ENCODE measurements at places on chromosomes 3 and 15.

DNA sequence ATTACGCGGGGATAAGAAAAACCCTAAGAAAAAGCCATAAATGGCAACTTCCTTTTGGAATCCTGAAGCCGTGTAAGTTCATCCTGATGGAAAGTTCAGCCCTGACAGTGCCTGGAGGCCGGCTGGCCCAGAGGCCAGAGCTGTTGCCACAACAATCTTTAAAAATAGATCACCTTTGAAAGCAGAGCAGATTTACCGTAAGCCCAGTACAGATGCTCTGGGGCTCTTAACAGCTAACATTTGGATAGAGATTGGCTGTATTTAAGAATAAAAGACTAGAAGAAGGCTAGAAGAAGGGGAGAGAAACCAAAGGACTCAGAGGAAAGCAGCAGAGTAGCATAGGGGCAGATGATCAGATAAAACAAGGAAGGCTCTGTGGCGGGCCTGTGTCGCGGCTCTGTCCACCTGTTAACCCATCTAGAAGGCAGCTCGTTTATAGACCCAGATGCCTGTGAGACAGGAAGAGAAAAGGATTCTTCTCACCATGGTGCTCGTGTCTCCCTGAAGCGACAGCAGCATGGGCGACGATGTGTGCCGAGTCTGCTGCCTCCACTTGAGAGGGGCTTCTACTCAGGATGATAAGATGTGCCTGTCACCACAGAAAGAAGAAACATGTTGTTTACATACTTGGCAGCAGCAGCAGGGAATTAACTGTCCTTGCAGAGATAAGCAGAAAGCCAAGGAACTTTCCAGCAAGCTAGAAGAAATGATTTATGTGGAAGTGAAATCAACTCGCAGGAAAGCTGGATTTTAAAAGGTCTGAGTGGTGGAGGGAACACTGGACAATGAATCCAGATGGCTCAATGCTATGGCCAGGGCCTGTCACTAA, 69.9 kb downstream of the SYNM start:
- DNase-seq, result no peak

DNA sequence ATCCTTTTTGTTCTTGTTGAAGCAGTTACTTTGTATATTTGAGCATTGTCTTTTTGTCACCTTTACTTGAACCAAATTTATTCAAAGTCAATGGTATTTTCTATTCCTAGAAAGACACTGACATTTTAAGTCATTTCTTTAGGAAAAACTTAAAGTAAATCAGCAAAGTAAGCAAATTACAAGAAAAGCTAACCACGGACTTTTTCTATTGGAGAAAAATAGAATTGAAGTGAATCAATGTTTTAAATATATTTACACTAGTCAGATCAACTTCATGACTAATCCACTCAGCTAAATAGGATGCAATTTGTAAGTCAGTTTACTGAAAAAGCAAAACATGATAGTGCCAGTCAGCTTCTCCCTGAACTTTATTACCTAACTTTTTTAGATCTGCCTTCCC, 733.8 kb upstream of the ALCAM start:
- DNase-seq, result no peak

- no peak for DNase-seq
These were observed 241.0 kb upstream of the GBE1 start for GRCh38 chr3:82002491-82002890.

DNA sequence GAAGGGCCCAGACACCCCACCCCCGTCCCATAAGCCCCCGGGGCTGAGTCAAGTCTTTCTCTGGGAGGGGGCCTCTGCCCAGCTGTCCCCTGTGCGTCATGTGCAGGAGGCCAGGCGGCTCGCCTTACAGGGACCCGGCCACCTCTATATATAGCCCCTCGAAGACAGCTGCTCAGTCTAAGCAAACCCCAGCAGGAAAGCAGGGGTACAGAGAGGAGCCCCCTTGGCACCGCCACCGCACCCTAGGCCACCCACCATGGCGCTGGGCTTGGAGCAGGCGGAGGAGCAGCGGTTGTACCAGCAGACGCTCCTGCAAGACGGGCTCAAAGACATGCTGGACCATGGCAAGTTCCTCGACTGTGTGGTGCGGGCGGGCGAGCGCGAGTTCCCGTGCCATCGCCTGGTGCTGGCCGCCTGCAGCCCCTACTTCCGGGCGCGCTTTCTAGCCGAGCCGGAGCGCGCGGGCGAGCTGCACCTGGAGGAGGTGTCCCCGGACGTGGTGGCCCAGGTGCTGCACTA, at the start of gene KLHL40:
Gene KLHL40, plus strand, starts transcription at position 175 of the 519 bp plus-strand sequence. Its CDS starts 82 bp downstream, at position 257.
- no peak for DNase-seq

GRCh38 chr3:120285508-120285841, 453 bp upstream of the GPR156 start:
- no peak for DNase-seq

Data from activated gamma-delta T cell (primary cell).